NCI-H146 (cell line): ENCODE measurements at places on chromosomes 3 and 15.

- DNase-seq = peak; percentile 92
Measured at GRCh38 chr15:68820295-68821189, at the start of gene ANP32A. Gene ANP32A (minus strand): TSS chr15:68820895. CDS start chr15:68820751, 144 bp downstream.

DNA sequence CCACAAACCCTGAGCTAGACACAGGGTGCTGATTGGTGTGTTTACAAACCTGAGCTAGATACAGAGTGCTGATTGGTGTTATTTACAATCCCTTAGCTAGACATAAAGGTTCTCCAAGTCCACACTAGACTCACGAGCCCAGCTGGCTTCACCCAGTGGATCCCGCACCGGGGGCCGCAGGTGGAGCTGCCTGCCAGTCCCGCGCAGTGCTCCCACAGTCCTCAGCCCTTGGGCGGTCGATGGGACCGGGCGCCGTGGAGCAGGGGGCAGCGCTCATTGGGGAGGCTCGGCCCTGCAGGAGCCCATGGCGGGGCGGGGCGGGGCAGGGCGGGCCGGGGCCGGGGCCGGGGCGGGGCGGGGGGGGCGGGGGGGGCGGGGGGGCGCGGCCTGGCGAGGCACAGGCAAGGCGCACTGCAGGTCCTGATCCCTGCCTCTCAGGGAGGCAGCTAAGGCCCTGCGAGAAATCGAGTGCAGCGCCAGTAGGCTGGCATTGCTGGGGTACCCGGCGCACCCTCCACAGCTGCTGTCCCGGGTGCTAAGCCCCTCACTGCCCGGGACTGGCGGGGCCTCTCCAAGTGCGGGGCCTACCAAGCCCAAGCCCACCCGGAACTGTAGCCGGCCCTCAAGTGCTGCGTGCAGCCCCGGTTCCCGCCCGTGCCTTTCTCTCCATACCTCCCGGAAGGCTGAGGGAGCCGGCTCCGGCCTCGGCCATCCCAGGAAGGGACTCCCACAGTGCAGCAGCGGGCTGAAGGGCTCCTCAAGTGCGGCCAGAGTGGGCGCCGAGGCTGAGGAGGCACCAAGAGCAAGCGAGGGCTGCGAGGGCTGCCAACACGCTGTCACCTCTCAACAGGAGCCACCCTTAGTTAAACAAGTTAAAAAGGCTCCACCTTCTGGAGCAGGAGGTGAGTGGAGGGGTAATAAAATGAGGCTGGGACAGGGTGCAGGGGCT, 9.8 kb upstream of the TMEM40 start:
- DNase-seq = peak; percentile 13

- no peak for DNase-seq
Measured at GRCh38 chr15:42264795-42265194, 8.2 kb upstream of the GANC start.

DNA sequence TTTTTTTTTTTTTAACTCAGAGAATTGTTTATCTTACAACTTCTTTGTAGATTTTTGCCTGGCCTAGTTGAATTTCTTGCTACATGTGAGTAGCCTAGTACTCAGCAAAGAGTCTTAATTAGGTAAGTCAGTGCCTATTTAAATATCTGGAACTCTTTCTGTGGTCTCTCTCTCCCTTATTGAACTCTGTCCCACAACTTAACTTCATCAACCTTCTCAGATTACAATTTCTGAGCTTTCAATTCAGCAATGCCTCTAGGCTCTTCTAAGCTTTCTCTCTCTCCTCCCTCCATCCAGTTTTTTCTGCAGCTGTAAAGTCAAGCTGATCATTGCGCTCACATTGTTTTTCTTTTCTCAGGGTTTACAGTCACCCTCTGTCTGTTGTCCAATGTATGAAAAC, 517.6 kb upstream of the ROBO1 start:
- DNase-seq = no peak

DNA sequence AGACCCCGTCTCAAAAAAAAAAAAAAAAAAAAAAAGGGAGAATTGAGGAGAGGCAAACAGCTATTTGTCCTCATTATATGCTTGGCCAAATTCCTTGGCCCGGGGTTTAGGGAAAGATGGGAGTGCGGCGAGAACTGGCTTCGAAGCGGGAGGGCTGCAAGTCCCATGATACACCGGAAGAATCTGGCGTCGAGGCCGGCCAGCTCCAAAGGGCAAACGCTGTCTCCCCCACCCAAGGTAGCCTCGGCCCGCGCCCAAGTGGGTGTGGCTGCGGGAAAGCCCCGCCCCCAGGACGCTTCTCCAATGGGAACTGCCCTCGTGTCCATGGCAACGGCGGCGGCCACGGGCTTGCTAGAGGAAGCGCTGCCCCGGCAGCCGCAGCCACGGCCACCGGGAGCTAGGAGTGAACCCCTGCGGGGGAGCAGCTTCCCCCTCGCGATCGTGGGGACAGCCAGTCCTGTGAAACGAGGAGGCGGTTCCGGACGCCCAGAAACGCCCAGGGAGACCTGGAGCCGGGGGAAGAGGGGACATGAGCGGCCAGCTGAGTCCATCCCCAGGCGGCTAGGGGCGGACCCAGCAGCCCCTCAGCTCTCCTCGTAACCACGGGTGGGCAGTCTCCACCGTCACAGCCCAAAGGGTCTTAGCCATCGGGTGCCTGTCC, at the start of gene TTLL13:
TSS of gene TTLL13 (plus strand) at position 354 of the 661 bp plus-strand sequence. CDS start 1,075 bp downstream, outside the sequence.
- peak; percentile 92 for DNase-seq

GRCh38 chr3:132635052-132635451, 24.6 kb downstream of the ACAD11 start:
- no peak for DNase-seq

GRCh38 chr15:94324835-94325767, 93.7 kb downstream of the MCTP2 start:
- DNase-seq = no peak

- DNase-seq = no peak
Measured at GRCh38 chr3:77247061-77247460, 207.2 kb downstream of the ROBO2 start.

- no peak for DNase-seq
Measured at GRCh38 chr3:13026534-13026933, 46.7 kb downstream of the IQSEC1 start.

GRCh38 chr3:51938780-51939425, 2.8 kb downstream of the RRP9 start:
- DNase-seq = no peak
